Activated CD4-positive, alpha-beta T cell treated with anti-CD3 and anti-CD28 coated beads, Interleukin-2, amount 50 U/mL, for 1 hour (primary cell): ENCODE measurements at places on chromosomes 7 and 10.

DNA sequence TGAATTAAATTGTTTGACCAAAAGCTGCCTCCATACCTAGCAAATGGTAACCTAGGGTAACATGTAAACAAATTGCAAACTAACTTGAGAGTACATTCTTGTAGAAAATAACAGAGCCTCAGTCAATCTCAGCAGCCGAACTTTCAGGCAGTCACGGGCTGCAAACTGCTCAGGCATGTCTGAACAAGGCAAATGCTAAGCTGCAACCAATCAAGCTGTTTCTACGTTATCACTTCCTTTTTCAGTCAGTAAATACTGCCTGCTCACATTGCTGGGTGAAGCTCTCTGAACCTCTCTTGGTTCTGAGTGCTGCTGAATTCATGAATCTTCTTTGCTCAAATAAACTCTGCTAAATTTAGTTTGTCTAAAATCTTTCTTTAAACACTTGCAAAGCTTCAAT is 1212.4 kb downstream of the SORCS1 start:
- DNase-seq = no peak

- no peak for DNase-seq
These were observed 872 bp downstream of the FAM131B start for GRCh38 chr7:143361552-143362130.

DNA sequence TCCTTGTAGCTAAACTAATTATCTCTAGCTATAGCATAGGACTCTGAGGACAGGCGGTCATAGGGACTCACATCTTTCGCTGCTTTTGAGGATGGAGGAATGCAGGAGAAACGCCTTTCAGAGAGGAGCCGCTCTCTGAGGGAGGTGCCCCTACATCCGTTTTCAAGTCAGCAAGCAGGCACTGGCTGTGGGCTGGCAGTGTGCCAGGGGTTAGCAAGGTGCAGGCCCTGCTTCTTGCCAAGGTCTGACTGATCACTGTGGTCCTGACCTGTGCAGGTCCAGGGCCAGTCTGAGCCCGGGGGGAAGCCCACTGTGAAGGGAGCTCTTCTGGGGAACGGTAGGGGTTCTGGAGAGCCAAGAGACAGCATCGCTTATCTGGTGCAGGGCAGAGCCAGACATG is 89.4 kb downstream of the SH3PXD2A start:
- DNase-seq = peak; percentile 81

DNA sequence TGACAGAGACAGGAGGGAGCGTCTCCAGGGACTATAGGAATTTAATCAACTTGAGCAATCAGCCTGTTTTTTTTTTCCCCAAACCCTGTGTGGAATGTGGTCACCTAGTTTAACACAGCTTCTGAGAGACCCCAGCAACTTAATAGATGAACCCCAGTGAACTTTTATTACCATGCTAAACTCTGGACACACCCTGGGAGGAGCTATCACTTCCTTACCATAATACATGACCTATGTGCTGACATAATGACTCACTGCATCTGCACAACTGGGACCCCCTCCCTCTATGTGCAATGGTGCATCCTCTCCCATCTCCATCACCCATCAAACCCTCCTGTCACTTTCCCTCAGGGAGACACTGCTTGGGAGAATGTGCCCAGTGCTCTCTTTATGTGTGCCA is 83.7 kb downstream of the EPC1 start:
- no peak for DNase-seq

GRCh38 chr10:13291061-13291460 is 8.8 kb downstream of the PHYH start:
- DNase-seq = no peak

DNA sequence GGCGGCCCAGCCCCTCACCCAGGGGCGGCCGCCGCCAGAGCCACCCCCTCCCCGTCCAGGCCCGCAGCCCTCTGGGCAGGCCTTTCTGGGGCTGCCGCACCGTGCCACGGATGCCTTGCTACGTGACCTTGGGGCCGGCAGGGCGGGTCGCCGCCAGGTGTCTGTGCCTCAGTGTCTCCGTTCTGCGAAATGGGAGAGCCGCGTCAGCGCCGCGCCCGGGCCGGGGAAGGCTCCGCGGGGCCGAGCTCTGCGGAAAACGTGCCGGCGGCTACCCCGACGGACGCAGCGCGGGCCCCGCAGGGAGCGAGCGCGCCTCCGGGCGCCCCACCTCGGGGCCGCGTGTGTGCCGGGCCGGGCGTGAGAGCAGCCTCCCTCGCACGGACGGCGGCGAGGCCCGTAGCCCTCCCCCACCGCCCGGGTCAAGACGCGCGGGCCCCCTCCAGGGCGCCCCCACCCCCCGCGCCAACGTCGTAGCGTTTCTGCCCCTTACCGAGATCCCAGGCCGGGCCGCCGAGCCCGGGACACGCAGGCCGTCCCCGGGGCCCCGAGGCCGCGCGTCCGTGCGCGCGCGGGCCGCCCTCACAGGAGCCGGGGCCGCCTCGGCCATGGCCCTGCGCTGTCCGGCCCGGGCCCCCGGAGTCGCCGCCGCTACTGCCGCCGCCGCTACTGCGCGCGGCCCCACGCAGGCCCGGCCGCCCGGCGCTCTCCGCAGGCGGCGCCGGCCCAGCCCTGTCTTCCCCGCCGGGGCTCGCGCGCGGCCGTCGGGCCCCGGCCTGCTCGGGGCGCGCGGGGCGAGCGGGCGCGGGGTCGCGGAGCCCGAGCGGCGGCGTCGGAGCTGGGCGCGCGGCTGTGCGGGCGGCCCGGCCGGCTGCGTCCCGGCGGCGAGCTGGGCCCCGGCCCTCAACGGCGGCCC is 1.1 kb downstream of the ZNF777 start:
- DNase-seq = no peak

GRCh38 chr7:33459340-33459751 is 330.0 kb downstream of the BBS9 start:
- no peak for DNase-seq

GRCh38 chr7:138970952-138971351 is 10.2 kb downstream of the KIAA1549 start:
- no peak for DNase-seq

GRCh38 chr7:131141443-131141967 is 186.2 kb upstream of the MKLN1 start:
- DNase-seq = no peak

DNA sequence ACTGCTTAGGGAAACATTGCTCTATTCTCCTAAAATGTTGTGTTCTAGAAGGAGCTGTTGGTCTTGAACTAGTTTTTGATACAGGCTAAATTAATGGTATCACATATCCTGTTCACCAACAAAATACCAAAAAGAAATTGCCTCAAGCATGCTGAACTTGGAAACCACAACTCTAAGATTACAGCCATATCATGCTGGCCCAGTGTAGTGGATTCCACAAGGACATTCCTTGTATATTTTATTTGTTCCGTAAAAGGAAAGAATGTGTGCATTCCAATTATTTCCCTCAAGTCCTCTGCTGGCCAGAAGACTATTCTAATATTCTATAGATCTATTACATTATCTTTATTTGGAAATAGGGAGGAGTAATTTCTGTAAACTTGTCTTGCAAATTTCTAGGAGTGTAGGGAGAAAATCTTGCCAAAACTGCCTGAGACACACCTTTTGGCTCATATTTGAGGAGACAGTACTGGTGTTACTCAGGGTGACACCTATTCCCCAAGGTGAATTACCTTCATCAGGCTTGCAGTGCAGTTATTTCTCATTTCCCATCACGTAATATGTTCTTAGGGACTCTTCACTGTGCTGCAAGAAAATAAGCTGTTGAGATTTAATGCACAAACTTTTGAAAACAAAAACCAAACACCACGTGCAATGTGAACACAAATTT is 1.9 kb upstream of the NEBL start:
- DNase-seq = no peak

DNA sequence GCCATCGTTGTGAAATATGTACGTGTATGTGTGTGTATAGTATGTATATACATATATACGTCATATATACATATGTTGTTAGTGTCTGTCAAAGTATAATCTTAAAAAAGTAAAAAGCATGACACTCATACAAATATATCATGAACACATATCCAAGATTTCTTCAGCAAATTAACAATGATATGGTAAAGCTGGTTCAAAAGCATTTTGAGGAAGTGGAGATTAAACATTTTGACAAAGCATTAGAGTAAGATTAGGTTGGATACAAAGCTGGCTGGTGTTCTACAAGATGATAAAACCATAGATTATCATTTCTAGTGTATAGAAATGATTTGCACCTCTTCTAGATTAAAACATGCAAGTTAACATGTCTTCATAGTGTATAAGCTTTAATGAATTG is 771 bp upstream of the NUDCD3 start:
- DNase-seq = no peak

DNA sequence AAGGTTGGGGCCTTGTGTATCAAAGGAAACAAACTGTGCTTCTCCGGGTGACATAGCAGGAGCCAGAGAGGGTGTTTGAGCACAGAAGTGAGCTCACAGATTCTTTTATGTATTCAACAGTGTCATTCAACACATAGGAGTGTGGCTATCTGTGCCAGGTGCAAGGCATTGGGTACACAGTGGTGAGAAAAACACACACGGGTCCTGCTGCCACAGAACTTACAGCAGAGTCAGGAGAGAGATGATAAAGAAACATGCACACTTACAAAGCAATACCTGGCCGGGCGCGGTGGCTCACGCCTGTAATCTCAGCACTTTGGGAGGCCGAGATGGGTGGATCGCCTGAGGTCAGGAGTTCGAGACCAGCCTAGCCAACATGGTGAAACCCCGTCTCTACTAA is 16.3 kb upstream of the ECHDC3 start:
- DNase-seq = no peak

- DNase-seq = no peak
These were observed 146.1 kb downstream of the CHN2 start for GRCh38 chr7:29340696-29341095.

DNA sequence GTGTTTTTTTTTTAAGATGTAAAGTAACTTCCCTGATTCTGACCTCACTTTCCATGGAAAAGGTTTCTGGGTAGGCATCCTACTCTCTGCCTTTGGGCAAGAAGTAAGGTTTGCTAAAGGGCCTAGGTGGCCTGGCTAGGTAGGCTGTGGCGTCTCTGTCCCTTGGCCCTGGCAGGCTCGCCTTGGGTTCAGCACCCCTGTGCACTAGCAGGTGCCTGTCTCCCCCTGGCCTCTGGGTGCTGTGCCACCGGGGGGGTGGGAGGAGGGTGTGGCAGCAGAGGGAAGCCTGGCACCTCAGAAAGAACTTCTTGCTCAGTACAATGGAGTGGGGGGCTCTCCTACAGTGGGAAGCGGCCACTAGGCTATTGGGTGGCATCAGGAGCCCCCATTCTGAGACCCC is 14.0 kb downstream of the TECPR1 start:
- DNase-seq = no peak

GRCh38 chr7:40047661-40048060 is 86.8 kb downstream of the MPLKIP start:
- no peak for DNase-seq

DNA sequence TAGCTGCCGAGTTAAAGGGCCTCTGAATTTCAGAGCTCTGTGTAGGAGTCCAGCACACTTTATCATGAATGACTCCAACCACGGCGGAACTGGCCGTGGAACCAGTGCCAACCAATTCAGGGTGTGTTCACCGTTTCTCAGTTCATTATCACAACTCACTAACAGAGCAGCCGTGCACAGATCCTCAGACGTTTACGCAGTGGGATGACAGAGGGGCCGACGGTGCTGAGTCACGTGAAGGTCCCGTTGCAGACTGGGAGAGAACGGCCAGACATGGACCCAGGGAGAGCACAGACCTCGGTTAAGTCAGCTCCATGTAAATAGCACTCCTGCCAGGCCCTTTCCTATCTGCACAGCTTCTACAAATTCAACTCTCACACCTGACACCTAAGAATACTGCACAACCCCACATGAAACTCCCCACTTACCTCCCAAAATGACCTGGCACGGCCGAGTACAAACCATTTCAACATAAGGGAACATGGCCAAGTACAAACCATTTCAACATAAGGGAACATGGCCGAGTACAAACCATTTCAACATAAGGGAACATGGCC is 95.5 kb downstream of the DIP2C start:
- no peak for DNase-seq

DNA sequence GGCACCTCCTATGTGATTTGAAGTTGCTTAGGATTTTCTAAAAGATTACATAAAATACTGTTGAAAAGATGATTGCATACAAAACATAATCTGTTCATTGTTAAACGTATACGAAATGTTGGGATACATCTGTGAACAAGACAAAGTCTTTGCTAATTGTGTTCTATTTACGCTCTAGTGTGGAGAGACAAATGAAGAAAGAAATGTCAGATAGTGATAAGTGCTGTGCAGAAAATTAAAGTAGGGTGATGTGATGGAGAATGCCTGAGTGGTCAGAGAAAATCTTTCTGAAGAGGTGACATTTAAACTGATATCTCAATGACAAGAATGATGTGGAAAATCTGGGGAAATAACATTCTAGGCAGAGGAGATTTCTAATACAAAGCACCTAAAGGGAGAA is 13.4 kb upstream of the ZRANB1 start:
- DNase-seq = no peak

GRCh38 chr10:110827410-110827809 is 44.3 kb upstream of the PDCD4 start:
- no peak for DNase-seq

GRCh38 chr7:100964630-100965029 is 4.7 kb upstream of the MUC12 start:
- no peak for DNase-seq

DNA sequence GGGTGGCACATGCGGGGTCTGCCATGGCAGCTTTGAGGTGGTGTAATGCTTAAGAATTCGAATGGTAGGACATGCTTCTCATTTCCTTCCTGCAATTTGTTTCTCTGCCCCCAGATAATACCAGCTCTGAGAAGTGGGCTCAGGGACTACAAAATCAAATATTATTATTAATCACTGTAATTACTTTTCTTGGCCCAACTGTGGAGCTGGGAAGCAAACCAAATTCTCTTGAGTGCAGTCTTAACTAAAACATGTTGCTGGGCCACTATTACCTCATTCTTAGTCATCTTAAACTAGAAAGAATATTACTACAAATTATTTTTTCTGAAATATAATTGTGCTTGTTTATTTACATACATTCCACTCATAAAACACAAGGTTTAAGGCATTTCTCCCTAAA is 566.7 kb upstream of the NRP1 start:
- no peak for DNase-seq

GRCh38 chr7:101100858-101101847 is 15.9 kb downstream of the TRIM56 start:
- DNase-seq = no peak

DNA sequence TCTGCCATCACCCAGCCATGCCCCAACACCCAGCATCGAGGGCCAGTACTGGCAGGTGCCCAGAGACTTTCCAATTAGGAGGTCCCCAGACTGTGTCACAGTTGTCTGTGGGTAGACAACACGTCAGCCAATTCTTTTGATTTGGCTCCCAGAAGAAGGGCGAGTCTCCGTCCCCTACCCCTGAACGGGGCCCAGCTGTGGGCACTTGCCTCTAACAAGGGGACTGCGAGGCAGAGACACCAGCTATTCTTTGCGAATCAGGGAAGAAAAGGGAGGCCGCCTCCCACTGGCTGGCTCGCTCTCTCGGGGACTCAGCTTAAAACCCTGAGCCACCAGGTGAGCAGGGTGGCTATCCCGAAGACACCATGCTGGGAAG is 167.3 kb downstream of the USP6NL start:
- no peak for DNase-seq
